ENCODE measurements at places on chromosomes 13 and 19.
A peak's percentile ranks its signal among the peaks of the same experiment; 100 is the strongest.

DNA sequence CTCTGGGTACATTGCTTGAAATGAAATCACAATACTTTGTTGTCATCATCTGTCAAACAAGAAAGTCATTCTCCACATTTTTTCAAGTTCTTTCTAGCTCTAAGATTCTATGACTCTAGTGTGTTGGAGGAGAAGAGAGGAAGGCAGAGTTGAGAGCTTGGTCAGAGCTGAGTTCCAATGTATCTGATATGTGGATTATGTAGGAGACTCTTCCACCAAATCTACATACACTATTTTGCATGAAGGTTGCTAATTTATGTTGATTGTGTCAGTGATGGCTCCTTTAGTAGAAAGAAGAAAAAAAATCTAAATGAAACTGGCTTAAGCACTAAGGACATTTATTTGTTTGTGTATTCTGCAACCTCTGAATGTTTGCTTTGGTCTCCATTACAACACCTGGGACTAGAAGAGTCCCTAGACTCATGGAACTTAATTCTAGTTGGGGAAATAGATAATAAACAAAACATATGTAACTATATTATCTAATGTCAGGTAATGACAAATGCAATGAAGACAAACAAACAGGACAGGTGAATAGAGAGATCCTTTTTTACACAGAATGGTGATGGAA is 691.9 kb downstream of the UQCRFS1 start:
- no peak for DNase-seq

DNA sequence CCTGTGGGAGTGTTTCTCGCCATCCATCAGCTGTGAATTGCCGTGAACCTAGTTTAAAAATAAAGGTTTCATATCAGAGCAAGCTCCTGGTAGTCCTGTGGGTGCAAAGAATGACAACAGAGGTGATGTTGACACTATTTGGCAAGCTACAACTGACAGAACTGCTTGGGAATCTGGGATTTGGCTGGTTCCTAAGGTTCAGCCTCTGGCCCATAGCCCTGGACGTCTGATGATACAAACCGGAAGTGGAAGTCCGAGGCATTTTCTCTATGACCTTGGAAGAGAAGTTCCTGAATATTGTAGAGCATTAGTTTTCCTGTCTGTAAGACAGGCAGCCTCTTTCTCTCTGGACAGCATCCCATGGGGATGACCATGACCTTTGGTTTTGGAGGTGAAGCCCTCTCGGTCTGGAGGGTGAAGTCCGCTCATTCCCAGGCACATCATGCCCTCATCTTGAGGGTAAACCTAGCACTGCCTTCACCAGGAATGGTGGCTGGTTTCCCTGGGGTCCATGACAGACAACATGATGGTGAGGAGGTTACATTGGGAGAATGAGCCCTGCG is 29.1 kb downstream of the GATAD2A start:
- no peak for DNase-seq

- no peak for DNase-seq
Observed at GRCh38 chr19:4414800-4415321, 12.4 kb downstream of the CHAF1A start.

- DNase-seq: no peak
Observed at GRCh38 chr13:112252804-112253590, 123.2 kb upstream of the SPACA7 start.

DNA sequence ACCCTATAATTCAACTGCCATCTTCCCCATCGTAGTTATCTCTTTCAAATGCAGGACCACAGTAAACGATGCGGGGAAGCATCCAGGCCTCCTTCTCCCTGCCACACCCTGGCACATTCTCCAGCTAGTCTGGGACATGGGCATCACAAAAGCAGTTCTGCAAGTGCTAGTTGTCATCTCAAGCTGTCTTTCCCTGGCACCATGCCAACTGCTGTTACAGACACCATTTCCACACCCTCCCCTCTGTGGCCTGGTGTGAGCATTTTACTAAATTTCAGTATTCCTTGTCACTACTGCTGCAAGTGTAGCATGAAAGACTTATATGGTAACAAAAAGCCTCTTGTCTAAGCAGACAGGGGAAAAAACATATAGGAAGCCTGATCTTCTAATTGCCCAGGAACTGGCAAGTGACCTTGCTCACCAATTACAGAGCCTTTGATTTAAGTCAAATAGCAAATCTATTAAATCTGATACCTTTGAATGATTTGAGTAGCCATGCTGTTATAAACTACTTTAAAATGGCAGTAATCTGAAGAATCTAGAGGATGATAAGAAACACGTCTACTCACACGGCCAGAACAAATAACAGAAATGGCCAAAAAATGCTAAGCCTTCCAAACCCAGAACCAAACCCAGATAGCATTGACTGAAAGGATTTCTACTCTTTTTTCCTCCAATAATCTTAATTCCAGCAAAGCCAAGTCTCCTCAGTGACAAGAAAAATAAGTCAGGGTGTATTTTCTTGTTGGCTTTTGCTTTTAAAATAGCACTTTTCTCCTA is 179.0 kb downstream of the NUFIP1 start:
- DNase-seq: no peak

- DNase-seq: no peak
Observed at GRCh38 chr13:45198041-45198440, 2.8 kb downstream of the KCTD4 start.

GRCh38 chr13:26929971-26930730 is 169.6 kb upstream of the GPR12 start:
- no peak for DNase-seq

GRCh38 chr19:45496349-45496953 is 396 bp downstream of the RTN2 start:
- DNase-seq: no peak

DNA sequence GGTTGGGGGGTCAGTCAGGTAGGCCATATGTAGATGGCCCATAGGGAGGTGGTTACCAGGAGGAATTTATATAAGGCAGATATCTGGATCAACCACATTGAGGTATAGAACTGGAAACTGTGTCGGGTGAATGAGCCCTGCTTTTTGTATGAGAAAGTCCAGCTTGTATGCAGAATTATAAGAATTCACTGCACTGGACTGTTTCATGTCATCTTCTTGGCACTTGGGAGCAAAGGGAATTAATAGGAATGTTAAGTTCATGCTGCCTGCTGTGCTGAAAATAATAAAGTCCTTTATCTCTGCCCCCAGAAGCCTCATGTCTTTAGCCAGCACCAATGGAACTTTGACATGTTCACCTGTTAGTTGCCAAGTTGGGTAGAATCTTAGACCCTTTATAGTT is 12.3 kb downstream of the BORA start:
- no peak for DNase-seq

GRCh38 chr19:4974880-4975469 is 6.1 kb downstream of the KDM4B start:
- no peak for DNase-seq

- DNase-seq: no peak
Observed at GRCh38 chr19:50972795-50973376, 3.5 kb upstream of the KLK6 start.

GRCh38 chr19:47057328-47057727 is 8.9 kb upstream of the TMEM160 start:
- no peak for DNase-seq

- DNase-seq: peak; percentile 29
Observed at GRCh38 chr13:95020298-95020987, 280.8 kb downstream of the ABCC4 start.

DNA sequence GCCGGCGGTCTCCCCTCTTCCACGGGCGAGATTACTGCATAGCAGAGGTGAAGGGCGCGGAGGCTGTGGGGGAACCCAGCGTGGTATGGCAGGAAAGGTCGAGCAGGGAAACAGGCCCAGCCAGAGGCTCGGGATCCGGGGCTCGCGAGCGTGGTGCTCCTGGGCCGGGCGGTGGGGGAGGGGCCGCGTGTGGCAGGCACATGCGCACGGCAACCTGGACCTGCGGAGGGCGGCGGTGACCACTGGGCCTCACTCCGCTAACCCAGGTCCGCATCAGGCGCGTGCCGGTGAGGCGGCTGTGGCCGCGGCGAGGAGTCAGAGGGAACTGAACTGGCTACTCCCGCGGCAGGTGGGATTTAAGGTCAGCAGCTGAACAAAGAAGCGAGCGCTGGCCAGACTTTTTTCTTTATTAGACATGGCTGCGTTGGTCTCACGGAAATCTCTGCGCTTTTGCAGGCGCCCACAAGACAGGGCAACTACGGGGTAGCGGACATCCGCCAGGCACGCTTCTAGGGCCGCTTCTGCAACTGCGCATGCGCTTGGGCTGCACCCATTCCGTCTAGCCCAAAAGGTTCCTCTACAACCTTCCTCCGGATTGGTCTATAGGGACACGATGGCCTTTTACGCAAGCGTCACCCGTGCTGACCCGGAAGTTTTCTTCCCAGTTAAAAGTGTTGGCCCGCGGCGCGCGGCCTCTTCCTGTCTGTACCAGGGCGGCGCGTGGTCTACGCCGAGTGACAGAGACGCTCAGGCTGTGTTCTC is at the start of gene RPS5:
TSS of gene RPS5 (plus strand) at position 694 of the 762 bp plus-strand sequence. CDS start 869 bp downstream, outside the sequence.
- peak; percentile 90 for DNase-seq

DNA sequence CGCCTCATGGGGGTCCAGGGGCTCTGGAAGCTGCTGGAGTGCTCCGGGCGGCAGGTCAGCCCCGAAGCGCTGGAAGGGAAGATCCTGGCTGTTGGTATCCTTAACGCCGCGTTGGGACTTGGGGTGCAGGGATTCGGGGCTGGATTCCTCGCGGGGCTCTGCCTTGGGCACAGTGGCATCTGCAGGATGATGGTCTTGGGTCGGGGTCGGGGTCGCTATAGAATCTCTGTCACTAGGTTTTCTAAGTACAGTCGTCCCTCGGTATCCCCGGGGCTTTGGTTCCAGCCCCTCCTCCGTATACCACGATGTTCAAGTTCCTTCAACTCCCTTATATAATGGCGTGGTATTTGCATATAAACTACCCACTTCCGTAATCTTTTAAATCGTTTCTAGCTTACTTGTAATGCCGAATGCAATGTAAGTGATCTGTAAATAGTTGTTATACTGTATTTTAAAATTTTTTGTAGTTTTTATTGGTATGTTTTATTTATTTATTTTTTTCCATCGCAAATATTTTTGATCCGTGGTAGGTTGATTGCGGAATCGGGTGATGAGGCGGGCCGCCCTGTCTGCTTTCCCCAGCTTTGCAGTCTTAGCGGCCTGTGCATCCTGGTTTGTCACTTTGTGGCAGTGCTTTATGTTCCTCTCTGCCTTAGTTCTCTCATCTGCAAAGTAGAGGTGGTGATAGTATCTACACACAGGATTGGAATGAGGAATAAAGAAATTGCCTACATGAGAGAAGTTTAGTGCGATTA is 606 bp downstream of the ERCC5 start:
- no peak for DNase-seq

- no peak for DNase-seq
Observed at GRCh38 chr19:27971071-27971470, 1241.9 kb downstream of the UQCRFS1 start.

DNA sequence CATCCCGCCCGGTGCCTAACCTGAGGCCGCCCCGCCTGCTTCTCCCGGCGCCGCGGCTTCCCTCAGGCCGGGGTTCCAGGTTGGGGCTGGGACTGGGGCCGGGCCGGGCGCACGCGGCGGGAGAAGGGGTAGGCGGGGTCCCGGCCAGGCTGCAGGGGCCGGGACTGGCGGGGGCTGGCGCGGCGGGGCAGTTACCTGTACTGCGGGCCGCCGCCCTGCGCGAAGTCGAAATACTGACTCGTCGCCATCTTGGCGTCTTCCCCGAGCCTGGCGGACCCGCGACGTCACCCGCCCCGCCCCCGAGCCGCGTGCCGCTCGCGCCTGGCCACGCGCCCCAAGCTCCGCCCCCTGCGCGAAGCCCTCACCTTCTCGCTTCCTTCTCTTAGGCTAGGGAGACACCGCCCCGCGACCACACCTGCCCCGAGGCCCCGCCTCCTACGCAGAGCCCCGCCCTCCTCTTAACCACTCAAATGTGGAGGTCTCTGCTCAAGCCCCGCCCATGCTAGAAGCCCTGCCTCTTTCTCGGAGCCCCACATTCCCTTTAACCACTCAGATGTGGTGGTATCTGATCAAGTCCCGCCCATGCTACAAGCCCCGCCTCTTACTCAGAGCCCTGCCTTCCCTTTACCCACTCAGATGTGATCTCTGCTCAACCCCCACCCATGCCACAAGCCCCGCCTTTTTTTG is at the start of gene ZFR2:
TSS of gene ZFR2 (minus strand) at position 269 of the 687 bp plus-strand sequence. CDS start at position 248, 21 bp downstream.
- DNase-seq: no peak

GRCh38 chr13:96822895-96823294 is 171.4 kb downstream of the OXGR1 start:
- peak; percentile 3 for DNase-seq

- DNase-seq: no peak
Observed at GRCh38 chr13:44276061-44276460, 97.6 kb upstream of the SERP2 start.

GRCh38 chr19:2270423-2271233 is 11.3 kb downstream of the PEAK3 start:
- no peak for DNase-seq

DNA sequence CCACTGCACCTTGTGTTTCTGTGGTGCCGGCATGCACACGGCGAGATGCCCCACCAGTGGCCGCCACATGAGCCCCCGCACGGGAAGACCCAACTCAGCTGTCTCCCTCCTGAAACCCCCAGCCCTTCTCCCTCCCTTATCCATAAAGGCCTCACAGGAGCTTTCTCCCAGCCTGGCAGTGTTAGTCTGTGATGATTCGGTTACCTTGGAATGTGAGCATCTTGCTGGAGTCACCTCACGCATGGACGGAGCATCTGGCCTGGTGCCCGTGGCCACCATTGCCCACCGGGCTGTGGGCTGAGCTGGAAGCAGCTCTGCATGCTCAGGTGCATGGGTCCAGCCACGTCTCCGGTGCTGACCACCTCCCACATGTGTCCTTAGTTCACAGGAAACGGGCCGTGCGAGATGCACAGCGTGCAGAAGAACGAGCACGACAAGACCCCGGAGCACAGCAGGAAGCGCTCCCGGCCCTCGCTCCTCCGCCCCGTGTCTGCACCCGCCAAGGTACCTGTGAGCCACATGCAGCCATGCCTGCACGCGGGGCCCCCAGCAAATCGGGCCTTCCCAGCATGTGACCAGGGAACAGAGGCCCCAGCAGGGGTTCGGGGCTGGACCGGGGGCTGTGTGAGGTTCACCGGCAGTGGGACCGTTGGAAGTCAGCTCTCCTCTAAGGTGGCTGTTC is 22.0 kb downstream of the SIN3B start:
- no peak for DNase-seq

GRCh38 chr13:102049853-102050252 is 352.0 kb downstream of the FGF14 start:
- DNase-seq: no peak

DNA sequence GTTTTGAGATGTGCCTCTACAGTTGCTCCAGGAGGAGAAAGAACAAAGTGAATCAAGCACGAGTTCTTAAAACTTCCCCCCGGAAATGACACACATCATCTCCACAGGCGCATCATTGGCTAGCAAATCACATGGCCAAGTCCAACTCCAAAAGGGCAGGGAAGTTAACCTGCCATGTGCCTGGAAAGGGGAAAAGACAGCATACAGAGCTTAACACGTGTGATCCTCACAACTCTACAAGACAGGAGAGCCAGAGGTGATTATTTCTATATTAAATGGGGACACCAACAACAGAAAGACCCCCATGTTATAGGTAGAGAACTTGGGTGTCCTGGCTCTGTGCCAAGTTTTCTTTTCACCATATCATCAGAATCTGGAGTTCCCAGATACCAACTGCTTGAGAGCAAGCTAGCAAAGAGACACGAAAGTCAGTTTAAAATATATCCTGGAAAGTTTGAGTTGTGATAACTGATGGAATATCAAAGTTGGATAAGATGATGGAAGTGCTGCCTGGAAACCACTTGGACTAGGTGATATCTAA is 871.1 kb downstream of the UQCRFS1 start:
- DNase-seq: no peak
